ENCODE measurements at places on chromosomes 5 and 9.

GRCh38 chr5:91301106-91301846 is 81.8 kb downstream of the ARRDC3 start:
- no peak for DNase-seq

- DNase-seq, result no peak
Measured at GRCh38 chr9:94952565-94953373, 226.3 kb downstream of the AOPEP start.

DNA sequence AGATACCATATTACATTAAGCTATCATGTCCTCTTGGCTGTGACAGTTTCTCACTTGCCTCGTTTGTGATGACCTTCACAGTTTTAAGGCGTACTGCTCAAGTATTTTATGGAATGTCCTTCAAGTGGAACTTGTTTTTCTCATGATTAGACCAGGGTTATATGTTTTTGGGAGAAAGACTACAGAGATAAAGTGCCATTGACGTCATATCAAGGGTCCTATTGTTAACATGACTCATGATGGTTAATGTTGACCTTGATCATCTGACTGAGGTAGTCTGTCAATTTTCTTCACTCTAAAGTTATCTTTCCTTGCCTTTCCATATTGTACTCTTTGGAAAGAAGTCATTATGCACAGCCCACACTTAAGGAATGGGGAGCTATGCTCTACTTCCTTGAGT is 17.8 kb upstream of the PTBP3 start:
- DNase-seq, result no peak

- DNase-seq, result no peak
Measured at GRCh38 chr5:1008451-1009358, at the start of gene NKD2. NKD2 (plus strand) TSS chr5:1008802; CDS start chr5:1009058, 256 bp downstream.

DNA sequence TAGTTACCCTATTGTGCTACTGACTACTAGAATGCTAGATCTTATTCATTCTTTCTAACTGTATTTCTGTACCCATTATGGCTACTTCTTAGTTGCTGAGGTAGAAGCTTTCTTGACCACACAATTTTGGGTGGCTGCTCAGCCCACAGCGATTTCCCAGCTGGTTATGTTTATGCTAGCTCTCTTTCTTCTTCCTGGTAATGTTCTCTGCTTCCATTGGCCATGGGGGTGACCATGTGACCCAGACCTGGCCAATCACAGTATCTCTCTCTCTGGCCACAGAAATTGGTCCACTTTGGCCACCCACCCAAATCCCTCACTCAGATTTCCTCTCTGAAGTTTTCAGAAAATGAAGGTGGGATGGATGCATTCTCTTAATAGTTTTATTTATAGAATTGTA is 427.9 kb upstream of the CLINT1 start:
- no peak for DNase-seq

- DNase-seq, result no peak
Measured at GRCh38 chr5:164439799-164440198, 934.4 kb downstream of the MAT2B start.

DNA sequence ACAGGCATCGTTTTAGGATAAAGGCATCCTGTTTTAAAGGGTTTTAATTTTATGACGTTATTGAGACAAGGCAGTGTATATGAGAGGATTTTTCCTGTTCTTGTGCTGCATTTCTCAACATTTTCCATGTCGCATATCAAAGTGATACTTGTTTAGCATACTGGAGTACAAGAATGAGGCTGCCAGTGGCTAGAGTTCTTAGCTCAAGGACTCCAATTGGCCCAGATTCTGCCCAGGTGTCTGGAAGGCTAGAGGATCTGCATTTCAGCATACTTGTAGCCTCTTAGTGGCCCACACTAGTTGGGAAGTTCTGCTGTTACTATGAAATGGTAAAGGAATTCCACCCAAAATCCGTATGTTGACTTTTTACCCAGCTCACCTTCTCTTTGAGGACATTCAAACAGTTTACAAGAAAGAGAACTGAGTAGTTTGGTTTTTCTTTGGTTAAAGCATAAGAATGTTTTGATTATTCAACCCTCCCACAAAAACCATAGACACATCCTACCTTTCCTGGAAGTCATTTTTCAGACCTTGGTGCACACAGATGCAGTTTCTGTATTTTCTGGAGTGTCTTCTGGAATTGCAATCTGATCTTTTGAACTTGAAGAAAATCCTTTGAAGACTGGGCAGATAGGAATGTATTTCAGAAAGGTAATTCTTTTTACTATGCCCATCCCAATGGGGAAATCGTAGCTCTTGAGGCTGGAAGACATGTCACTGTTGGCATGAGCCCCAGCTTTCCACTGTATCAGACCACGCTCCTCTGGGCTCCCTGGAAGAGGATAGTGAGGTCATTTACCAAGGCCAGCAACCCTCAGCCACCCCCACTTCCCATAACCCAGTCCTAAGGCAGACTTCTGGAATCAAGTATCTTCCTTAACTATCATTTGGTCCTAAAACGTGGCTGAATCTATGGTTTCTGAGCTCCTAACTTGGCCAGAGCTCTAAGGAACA is 11.3 kb downstream of the SLC23A1 start:
- DNase-seq, result no peak

DNA sequence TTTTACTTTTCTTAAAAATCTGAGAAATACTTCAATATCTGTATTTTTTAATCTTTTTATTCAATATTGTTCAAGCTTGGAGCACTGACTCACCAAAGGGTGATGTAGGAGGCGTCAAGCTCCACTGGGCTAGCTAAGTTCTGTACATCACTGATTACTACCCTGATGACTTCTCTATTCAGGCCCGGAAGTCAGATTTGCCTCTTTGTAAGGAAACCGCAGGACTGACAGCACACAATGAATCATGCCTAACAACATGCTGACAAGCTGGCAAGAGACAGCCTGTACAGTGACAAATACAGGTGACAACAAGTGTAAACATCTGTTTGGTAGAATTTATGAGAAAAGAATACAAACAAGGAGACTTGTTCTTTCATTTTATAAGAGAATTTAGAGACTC is 627.9 kb upstream of the RORB start:
- peak; percentile 2 for DNase-seq

- no peak for DNase-seq
Measured at GRCh38 chr9:135339378-135339973, 140.1 kb upstream of the PPP1R26 start.

DNA sequence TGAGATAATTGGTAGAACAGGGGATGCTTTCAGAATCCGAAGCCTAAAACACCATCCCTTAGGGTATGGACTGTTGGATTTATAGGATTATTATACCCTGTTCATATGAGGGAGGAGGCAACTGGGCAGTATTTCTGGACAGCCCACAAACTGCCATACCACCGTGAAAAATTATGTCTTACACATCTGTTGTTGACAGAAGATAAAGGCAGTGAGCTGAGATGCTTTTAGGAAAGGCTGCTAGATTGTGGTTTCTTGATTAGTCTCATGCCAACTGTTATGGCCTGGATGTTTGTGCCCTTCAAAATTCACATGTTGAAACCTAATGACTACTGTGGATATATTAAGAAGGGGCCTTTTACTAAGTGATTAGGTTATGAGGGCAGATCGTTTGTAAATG is 83.7 kb upstream of the DHFR start:
- DNase-seq, result no peak

- DNase-seq, result no peak
Measured at GRCh38 chr5:59767681-59768151, 125.8 kb downstream of the PDE4D start.

- DNase-seq, result no peak
Measured at GRCh38 chr5:78008356-78008967, 232.3 kb upstream of the TBCA start.

DNA sequence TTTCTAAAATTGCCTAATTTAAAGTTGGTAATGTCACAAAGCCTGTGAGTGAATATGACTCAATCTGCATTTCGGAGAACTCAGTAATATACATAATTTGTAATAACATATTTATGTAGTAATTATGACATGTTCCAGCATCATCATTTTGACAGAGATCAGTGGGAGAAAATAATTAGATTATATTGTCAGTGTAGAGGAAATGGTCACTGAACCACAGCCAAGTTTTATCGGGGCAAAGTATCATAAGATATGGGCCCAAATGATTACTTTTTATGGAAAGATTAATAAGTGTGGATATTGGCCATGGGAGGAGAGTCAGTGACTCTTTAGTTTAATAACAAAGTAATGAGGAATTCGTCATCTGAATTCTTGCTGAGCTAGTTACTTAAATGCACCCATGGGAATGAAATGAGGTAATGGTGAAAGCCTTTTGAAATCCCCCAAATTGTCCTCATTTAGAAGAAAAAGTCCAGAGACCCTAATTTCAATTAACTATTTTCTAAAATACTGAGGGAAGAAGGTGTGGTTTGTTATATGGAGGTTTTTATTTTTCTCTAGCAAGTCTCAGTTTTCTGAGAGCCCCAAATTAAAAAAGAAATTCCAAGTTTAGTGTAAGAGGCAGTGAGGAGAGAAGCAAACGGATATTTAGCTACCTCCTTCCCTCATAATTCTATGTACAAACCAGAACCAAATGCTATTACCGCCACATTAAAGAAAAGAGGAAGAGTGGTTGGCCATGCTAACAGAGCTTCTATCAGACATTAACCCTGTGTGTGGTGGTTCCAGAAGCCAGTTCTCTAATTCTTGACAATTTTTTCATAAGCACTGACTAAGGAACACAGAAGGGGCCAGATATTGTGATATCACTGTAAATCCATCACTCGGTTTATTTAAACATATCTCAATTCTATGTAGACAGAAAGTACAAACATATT is 37.7 kb upstream of the MRPS30 start:
- DNase-seq, result no peak

All from activated T-cell treated with anti-CD3 and anti-CD28 coated beads for 4 hours (primary cell).